ENCODE measurements at places on chromosomes 3 and 15.

DNA sequence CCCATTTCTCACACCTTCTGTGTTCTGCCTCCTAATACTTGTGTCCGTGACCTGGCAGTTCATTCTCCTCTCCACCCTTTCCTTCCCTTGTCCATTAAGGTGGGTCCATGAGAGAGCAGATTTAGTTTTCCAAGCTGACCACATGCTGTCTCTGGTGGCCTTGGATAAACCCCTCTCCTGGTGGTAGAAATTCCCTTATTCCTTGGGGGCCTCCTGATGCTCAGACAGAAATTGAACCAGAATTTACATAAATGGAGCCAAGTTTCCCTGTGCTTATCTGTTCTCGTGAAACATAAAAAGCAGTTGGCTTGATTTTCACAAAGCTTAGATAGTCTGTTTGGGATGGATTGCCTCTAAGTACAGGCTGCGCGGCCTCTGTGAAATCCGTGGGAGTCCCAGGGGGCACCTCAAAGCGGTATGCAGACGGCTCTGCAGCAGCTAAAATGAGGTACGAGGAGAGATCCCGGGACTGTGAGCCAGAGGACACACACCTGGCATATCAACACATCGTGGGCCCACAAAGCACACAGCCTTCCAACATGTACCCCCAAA lies 101.0 kb upstream of the NMNAT3 start:
- DNase-seq = no peak

GRCh38 chr15:87268675-87269074 lies 987.9 kb downstream of the NTRK3 start:
- DNase-seq = no peak

- peak; percentile 57 for DNase-seq
These were observed 72.9 kb upstream of the MNS1 start for GRCh38 chr15:56537881-56538280.

GRCh38 chr15:45199136-45199810 lies 11.5 kb upstream of the SHF start:
- peak; percentile 56 for DNase-seq

DNA sequence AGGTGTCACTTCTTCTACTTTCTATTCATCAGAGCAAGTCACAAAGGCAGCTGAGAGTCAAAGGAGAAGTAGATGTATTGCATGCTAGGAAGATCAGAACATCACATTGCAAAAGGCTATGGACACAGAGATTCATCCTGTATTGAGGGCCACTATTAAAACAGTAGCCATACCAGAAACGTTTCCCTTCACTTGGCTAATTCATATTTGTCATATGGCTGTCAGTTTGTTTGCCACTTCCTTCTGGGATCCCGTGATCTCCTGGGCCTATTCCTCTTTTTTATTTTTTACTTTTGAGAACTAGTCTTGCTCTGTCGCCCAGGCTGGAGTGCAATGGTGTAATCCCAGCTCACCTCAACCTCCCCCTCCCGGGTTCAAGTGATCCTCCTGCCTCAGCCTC lies 184.0 kb upstream of the SATB1 start:
- DNase-seq = no peak

- no peak for DNase-seq
These were observed 108.4 kb upstream of the RASGRP1 start for GRCh38 chr15:38672814-38673670.

DNA sequence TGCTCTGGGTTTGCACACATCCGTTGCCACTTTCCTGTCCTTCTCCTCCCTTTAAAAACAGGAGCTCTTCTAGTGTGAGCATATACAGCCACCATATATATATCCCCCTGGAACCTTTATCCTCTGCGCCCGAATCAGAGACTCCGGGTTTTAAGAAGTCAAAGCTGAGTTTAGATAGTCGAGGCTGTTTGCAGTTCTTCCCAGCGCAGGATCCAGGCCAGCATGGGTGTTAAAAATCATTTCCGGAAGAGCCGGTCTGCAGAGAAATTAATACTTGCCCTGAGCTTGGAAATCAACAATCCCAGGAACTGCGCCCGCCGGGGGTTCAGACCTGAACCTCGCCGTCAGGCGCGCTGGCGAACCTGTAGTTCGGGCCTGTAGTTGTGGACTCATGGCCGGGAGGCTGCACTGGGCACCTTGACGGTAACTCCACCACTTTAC lies 2.3 kb downstream of the SHOX2 start:
- no peak for DNase-seq

GRCh38 chr3:12708584-12709192 lies 44.8 kb upstream of the RAF1 start:
- no peak for DNase-seq

DNA sequence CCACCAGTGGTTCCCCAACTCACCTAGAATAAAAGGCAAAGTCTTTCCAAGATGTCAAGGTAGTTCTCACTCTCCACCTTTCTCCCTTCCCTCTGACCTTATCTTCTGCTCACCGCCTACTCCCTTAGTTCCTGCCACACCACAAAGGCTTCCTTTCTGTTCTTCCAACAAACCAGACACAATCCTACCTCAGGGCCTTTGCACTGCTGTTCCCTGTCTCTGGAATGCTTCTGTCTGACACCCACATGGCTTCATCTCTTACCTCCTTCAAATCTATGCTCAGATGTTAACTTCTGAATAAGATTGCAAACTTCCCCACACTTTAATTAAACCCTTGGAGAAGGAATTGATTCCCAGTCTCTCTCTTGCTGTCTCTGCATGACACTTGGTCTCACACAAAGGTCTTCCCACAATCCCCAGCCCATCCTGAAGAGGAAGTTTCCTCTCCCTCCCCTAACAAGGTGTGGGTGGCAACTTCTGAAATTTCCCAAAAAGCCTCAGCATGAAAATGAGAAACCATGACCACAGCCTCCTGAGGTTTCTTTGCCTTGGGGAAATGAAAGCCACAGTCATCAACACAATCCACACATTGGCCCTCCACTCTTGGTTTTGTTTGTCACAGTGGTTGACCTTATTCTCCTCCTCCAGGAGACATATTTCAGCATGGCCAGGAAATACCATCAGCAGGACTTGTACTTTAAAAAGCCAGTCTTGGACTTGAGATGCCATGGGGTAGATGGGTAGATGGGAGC lies 3.0 kb upstream of the RYK start:
- no peak for DNase-seq

GRCh38 chr15:41562784-41563198 lies 3.8 kb downstream of the TYRO3 start:
- peak; percentile 59 for DNase-seq

DNA sequence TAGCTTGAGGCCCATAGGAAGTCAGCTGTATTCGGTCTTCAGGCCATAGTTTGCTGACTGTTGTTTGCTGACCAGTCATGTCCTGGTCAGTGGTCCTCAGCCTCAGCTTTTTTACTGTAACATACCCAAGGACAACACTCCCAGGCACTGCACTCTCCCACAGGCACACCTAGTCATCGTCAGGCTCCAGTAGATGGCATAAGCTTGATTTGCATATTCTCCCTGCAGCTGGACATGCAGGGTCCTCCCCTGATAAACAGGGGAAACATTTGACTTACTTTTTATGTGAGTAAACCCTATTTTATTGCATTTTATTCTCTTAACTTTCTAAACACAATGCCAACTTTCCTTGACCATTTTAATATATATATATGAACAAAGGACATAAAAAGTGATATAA lies 22.9 kb downstream of the ARHGEF3 start:
- no peak for DNase-seq

DNA sequence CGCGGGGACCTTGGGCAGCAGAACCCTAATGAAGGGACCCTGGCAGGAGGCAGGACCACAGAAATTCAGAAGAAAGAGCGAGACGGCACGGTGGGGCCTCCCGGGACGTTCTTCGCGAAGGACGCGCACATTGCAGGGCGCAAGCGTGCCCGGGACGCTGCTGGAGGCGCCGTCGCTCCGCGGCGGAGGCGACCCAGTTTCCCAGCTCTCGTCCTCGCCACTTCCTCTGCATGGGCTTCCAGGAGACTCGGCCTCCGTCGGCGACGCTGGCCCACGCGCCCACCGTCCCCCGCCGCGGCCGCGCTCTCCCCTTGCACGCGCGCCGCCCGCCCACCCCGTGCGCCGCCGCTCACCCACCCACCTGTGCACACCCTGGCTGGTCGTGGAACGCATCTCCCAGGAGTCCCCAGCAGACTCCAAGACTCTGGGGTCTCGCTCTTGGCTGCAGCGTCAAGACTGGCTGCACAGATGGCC lies 31.8 kb upstream of the SMAD3 start:
- no peak for DNase-seq

- DNase-seq = no peak
These were observed 6.2 kb downstream of the HLTF start for GRCh38 chr3:149080011-149080698.

- DNase-seq = no peak
These were observed 25.1 kb downstream of the SYNPR start for GRCh38 chr3:63303238-63303637.
